ENCODE measurements at places on chromosomes 5 and 9.

DNA sequence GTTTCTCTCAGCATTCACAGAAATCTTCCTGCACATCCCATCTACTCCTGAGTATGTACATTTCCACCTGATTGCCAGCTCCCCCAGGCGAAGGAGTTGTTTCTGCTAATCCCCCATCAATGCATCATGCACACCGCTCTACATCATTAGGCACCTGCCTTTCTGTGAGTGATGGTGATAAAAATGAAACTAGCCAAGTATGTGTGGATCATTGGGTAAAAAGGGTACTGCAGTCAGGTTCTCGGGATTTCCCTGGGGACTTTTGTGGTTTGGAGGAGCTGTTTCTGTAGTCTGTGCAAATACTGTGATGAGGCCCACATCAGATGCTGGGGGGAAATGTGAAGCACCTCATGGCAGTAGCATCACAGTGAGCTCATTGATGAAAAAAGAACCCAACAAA is 30.4 kb downstream of the CAMK4 start:
- DNase-seq, result no peak

- no peak for DNase-seq
Measured at GRCh38 chr5:34692786-34693185, 36.7 kb downstream of the RAI14 start.

- no peak for DNase-seq
Measured at GRCh38 chr5:150600616-150601490, 39.6 kb upstream of the SYNPO start.

DNA sequence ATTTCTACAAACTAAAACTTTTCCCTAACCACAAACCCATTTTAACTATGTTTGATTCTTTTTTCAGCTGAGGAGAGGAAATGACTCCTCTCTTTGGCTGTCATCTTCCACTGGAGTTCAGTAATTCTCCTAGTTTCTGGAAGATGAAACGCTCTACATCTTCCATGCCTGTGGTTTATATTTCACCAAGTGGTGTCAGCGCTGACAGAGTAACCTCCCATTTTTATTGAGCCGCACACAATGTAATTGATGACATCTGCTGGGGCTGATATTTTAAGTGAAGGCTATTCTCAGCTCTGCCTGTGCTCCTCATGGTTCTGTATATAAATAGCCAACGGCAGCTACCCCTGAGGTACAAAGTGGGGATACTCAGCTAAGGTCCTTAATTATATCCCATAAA is 234.6 kb downstream of the SPOCK1 start:
- DNase-seq, result no peak

- no peak for DNase-seq
Measured at GRCh38 chr9:136327304-136327974, at the start of gene GPSM1. GPSM1 (plus strand) TSS chr9:136327539; CDS start chr9:136327696, 157 bp downstream.

- no peak for DNase-seq
Measured at GRCh38 chr5:14414656-14415023, 167.0 kb upstream of the OTULINL start.

- no peak for DNase-seq
Measured at GRCh38 chr5:111820072-111820471, 63.1 kb upstream of the NREP start.

- DNase-seq, result no peak
Measured at GRCh38 chr5:127649018-127649439, at the start of gene CTXN3. CTXN3 (plus strand) TSS chr5:127649082; CDS start chr5:127657522, 8,440 bp downstream.
